Keratinocyte (primary cell): ENCODE measurements at places on chromosomes 16 and 17.

- DNase-seq: peak; percentile 91
Observed at GRCh38 chr16:14309906-14310305, 238.8 kb downstream of the MRTFB start.

- DNase-seq: no peak
Observed at GRCh38 chr17:82865774-82866395, 26.1 kb upstream of the ZNF750 start.

- no peak for DNase-seq
Observed at GRCh38 chr16:67027046-67027445, 1.9 kb upstream of the CBFB start.

DNA sequence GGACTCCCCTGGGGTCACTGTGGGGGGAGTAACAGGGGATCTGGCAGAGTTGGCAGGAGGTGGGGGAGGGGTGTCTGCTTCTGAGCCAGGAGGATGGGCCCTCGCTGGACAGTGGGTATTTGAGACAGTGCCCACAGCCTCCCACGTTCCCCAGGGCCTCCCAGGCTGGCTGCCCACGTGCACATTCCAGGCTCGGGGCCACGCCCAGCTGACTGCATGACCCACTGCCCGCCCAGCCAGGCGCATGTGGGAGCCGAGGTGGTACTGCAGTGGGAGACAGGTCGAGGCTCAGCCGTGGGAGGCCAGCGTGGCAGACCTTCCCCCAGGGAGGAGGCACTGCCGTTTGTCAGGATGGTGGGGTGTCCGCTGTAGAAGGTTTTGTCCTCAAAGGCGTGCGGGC lies 38.8 kb downstream of the BAHCC1 start:
- DNase-seq: no peak

GRCh38 chr16:24525970-24526559 lies 13.3 kb upstream of the RBBP6 start:
- peak; percentile 50 for DNase-seq

DNA sequence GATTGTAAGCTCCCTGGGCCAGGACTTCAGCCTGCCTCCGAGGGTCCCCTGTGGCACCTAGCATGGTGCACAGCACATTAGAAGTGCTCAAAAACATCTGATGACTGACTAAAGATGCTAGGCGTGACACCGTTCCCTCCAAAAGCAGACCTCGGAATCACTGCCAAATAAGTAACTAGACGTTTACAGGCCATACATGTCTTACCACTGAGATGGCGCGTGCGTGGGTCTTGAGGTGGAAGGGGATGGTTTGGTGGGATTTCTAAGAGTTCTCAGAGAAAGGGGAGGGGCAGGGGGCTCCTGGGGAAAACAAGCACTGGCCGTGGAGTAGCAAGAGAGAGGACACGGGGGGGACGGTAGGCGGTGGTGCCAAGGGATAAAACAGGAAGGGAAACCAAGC lies 12.4 kb downstream of the MPO start:
- no peak for DNase-seq

DNA sequence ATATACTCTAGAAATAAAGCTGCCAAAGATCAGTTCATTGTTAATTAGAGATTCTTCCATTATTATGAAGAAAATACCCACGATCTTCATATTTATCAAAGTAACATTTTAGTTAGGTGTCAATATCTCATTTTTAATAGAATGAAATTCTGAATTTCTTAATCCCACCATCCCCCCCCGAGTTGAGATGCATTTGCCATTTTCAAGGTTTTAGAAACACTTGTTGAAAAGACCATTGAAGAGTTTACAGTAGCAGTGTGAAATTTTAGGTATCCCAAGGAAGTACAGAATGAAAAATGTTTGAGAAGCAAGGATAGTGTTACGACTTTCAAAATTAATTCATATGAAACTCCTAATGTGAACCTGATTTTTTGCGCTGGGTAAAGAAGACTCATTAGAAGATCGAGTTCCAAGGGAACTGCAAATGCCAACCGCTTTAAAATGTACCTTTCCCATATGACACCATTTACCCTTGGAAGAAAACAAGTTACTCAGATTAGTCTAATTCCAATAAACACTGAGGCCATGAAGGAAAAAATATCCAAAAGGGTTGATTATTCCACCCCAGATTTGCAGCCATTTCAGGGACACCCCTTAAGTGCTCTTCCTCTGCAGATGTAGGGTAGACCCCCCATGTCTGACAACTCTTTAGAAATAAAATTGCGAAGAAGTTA lies 731 bp downstream of the IKZF3 start:
- no peak for DNase-seq

GRCh38 chr16:80084614-80085013 lies 456.2 kb upstream of the DYNLRB2 start:
- DNase-seq: peak; percentile 35

- peak; percentile 69 for DNase-seq
Observed at GRCh38 chr17:72715906-72716572, 376.4 kb downstream of the SLC39A11 start.
